Stimulated activated CD4-positive, alpha-beta T cell treated with anti-CD3 and anti-CD28 coated beads, TNF-alpha, amount 100 ng/mL, for 48 hours (primary cell): ENCODE measurements at places on chromosomes 12 and 14.

DNA sequence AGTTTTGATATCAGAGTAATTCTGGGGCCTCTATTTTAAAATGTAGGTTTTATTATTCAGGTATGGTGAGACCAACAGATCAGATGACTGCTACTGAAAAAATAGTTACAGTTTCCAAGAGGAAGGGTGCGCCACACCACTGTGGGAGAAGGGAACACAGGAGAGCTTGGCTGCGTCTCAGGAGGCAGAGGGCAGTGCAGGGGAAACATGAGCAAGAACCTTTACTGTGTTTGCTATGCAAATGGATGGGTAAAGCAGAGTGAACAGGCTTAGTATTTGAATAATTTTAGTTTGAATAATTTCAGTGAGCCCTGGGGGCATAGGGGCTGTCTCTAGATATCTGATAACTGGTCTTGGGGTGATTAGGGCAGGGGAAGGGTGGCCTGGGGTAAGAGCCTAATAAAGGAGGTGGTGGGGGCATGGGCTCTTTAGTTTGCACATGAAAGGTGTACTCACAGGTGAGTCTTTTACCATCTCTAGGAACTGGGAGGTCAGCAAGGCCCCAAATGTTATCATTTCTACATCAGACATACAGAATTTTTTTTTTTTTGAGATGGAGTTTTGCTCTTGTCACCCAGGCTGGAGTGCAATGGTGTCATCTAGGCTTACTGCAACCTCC lies 196.8 kb upstream of the NEDD1 start:
- no peak for DNase-seq

- DNase-seq: no peak
Observed at GRCh38 chr14:70281939-70282338, 77.5 kb downstream of the COX16 start.

DNA sequence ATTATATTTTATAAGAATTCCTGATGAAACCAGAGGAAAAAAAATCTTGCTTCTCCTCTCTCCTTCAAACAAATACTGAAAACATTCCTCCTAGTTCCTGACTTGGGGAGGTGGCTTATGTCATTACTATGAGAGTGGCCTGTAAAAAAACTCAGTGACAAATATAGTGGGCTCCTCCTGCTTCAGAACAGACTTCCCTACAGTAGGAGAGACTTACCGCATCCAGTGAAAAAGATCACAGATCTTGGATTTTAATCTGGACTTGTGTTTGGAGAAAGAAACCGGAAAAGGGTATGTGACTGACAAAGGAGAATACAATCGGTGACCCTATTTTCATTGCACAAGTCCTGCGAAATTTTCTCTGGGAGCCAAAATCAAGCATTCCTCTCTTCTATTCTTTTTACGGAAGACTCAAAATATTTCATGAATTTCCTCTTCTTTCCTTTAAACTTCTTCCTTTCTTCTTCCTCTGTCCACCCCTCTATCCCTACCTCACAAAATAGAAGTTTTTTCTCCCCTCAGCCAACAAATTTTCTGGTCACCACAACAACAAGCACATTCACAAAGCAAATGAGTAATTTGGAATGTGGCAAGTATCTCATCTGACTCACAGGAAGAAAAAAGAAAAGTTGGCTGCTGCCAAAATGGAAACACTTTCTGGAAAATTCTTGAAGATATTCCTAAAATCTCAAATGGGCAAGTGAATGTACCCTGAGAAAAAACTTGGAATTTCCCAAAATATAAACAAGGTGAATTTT lies 185.1 kb upstream of the CDKN3 start:
- DNase-seq: no peak

- no peak for DNase-seq
Observed at GRCh38 chr12:29376118-29376517, 4.9 kb downstream of the ERGIC2 start.

DNA sequence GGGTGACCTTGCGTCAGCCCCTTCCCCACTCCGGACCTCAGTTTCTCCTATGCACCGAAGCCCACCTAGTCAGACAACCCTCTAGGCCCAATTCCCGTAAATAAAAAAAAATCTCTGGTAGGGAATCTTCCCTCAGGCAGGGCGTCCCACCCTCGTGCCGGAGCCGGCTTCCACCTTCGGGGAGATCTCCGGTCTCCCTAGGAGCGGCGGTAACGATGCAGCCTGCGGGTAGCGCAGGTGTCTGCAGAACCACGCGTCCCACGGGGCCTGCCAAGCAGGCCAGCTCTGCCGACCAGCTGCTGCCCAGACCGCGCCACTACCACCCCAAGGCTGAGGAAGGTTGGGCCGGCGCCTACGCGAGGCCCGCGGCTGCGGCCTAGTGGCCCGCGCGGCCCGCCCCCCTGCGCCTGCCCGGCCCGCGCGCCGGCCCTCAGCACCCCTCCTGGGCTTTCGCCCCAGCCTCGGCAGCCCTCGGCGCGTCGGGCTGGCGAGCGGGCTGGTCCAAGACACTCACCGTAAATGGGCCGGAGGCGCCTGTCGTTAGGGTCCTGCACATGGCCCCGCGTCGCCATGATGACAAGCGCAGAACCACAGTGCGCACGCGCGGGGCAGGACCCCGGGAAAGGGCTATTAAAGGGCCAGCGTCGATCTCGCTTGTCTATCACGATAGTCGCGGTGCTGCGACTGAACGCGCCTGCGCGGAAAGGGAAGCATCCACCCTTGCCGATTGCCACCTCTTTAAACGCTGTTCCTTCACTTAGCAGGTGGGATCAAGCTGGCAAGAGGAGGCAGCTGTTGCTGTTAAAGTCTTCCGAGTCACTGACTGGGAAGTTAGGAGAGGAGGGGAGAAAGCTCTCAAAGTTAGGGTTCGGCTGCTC lies at the start of gene NAA25:
Gene NAA25, minus strand, starts transcription at position 582 of the 878 bp plus-strand sequence. Its CDS starts 10 bp downstream, at position 572.
- peak; percentile 75 for DNase-seq

DNA sequence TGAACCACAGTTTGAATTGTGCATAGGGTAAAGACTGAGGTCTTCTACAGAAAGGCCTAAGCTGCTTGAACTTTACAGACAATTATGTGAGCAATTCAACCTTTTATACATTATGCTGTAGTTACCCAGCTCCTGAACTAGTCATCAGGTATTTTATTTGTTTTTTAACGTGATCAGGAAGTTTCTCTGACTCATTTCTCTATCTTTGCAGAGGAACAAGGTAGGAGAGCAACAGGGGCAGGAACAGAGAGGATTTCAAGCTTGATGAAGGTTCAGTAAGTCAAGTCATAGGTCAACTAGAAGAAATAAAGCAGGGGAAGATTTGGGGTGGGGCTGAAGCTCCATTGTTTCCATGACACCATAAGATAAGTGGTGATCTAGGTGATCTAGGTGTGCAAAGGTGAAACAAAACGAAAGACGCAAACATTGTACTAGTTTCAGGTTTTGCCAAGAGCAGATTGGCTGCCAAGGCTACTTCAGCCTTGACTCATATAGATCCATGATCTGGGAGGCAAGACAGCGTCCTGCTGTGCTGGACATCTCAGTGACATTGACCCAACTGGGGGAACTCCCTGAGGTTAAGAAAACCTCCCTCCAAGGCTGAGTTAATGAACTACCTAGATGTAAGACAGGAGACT lies 198.1 kb downstream of the DAD1 start:
- DNase-seq: no peak

- no peak for DNase-seq
Observed at GRCh38 chr12:105742567-105742874, 396.2 kb downstream of the NUAK1 start.

DNA sequence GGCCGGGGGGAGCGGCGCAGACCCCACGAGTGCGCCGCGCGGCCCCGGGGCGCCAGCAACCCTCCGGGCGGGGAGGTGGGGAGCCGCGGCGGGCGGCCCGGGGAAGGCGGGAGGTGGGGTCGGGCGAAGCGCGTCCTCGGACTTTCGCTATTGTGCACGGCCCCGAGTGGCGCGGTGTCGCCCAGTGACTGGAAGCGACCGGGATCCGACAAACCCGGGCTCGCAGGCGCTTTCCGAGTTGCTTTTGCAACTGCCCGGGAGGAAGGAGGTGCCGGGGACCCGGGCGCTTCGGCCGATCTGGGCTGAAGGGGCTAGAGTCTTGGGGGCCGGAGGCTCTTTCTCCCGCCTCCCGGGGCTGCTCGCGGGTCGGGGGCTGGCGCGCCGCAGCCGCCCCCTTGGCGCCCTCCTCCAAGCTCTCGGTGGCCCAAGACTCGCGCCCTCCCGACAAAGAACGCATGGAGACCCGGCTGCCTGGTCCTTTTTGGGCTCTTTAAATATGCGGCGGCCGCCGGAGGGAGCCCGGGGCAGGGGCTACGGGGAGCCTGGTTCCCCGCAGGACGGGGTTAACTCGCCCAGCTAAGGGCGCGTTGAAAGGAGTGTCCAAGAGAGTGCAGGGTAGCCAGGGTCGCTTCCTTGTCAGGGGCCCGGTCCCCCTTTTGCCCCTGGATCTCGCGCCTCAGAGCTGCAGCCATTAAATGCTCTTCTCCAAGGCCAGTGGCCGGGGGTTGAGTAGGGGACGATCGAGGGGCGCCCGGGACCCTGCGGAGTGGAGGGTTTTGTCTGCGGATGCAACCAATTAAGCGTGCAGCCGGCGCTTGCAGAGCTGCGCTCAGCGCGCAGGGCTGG lies 1.4 kb downstream of the HMGA2 start:
- no peak for DNase-seq

DNA sequence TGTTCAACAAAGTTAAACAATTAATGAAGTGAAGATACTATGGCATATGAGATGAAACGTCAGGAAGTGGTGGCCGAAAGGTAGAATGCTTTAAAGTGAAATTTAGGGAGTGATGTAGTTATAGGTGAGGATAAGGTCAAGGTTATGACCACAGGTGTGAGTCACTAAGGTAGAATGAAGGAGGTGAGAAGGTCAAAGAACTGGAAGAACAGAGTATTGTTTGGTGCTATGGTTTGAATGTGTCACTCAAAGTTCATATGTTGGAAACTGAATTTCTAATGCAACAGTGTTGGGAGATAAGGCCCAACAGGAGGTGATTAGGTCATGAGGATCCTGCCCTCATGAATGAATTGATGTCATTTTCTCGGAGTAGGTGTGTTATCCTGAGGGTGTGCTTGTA lies 293.6 kb downstream of the NELL2 start:
- no peak for DNase-seq

DNA sequence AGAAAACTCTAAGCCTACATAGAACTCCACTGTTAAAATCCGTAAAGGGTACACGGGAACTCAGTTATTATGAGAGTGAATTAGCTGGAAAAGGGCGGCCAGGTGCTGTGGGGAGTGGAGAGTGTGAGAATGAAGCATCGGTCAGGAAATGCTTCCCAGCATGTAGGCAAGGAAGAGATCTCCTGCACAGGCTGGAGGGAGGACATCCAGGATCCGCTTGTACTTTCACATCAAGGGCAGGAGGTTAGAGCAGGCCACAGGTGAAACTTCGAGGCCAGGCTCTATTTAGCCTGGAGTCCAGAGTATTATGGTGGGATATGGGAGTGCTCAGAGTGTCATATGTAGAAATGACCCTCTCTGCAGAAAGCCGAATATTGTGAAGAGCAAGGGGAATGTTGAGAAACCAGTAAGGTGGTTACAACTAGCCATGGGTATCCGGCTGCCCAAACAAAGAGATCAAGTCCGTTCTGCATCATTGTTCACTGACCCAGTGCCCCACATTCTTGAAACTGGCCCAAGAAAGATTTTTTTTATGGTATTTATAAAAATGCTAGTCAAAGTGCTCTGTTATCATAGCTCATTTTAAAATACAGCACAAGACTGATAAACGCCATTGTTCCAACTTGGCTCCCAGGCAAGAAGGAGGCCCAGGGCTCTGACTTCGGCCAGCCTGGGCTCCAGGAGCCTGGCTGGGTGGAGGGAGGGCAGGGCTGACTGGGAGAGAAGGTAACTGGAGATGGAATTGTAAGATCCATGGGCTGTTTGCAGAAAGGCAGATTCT lies 79.4 kb upstream of the HIF1A start:
- DNase-seq: no peak

GRCh38 chr14:61362072-61362750 lies 40.8 kb downstream of the PRKCH start:
- no peak for DNase-seq

DNA sequence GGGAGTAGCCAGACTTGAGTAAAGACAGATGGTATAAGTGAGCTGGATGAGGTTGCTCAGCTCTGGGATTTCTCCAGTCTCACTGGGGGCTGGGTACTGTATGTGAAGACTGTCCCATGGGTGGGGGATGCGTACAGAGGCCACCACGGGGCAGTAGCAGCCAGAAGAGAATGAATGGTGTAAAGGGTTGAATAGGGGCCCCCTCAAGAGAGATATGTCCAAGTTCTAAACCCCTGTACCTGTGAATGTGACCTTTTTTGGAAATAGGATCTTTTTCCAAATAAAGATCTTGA lies 21.8 kb upstream of the BCDIN3D start:
- DNase-seq: no peak

DNA sequence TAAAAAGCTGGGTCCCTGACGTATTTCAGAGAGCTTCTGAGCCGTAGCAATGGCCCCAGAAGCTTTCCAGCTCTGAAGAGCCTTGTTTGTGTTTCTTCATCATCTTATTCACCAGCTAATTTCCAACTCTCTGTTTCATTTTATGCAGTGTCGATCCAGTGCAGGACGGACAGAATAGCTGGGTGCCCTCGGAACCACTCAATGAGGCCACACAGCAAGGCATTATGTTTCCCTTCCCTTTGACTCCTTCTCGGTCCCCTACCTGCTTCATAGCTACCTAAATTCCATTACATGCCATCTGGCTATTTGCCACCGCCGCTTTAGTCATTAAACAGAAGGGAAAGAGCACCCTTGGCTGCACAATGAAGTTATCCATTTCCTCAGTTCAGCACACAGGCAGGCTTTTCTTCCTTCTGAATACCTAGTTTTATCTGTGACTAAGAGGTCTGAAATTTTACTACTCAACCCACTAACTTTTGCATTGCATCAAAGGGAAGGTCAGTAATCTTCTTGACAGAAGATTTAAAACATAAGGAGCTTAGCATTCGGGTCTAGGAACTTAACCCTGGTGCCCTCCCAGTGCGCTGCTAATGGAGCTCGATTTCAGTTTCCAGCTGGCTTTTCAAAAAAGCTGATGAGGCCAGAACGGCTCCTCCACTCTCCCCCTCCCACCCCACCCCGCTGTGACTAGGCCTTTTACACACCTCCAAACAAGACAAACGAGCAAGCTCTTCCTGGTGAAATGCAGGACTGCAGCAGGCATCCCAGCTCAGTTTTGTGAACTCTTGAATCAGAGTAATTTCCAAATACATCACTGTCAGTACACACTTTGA lies 176.8 kb downstream of the GXYLT1 start:
- DNase-seq: no peak

DNA sequence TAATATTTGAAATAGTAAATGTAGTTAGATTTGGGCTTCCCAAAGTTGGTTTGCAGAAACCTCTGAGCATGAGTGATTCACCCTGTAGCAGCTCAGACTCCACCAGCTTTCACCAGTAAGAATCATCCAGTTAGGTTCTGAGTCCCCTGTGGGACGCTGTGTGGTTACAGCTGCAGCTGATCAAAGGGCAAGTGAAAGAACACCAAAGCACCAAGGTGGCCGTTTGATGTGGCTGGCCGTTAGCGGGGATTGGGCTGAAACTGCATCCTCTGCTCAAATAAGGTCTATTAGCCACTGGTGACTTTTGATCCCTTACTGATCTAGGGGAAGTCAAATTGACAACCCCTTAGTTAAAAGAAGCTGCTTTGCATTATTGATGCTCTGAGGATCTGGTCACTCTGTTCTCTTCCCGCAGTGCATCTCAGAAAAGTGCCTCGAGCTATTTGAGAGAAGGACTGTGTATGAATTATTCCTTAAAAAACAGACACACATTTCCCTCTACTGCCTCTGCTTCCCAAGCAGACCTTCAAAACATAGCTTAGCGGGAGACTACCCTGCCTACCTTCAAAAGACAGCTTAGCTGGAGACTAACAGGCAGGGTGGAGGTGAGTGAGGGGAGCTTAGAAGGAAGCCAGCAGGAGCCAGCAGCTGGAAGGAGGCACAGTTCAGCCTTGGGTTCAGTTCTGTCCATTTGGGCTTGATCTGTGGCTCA lies 3.7 kb downstream of the ABHD12B start:
- DNase-seq: peak; percentile 44
